ENCODE measurements at places on chromosomes 3 and 15. TPM values are rescaled to one million over a fixed set of nuclear protein-coding genes. Genes with fewer than 3 reads are reported as not detected.

DNA sequence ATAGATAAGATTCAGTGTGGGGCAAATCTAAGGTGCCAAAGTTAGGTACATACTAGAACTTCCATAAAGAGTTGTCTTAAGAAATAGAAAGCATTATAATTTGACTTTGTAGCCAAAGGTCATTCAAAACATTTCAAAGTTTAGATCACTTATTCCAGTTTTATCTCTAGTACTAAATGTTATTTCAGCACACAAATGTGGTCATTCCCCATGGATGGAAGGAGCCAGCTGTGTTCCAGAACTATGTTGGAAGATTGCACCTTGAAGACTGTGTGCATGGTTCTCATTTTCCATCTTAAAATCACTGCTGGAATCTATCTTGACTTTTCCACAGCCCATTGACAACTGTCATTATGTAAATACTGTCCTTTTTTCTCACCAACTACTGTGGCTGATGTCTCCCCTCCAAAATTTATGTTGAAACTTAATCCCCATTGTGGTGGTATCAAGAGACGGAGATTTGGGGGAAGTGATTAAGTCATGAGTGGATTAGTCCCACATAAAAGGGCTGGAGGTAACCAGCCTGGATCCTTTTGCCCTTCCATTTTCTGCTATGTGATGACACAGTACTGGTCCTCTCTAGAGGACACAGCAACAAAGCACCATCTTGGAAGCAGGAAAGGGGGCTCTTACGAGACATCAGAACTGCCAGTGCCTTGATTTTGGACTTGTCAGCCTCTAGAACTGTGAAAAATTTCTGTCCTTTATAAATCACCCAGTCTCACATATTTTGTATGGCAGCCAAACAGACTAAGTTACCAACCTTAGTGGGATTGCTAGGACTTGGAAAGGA is 24.0 kb downstream of the TGFBR2 start:
- no peak for ATAC-seq

DNA sequence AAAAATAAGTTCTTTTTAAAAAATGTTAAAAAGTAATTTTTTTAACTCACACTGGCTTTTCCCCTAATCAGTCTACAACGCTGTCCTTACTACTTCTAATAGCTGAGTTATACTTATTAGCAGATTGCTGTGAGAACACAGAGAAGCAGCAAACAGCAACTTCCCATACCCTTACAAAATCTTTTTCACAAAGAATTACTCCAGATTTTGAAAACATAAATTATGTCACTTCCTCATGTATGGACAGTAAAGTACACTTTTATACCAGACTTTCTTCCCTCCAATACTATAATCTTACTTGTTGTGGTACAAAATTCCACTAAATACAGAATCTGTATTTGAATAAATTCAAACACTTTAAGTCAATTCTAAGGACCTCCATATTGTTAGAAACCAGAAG is 2.1 kb downstream of the PHC3 start:
- no peak for ATAC-seq

DNA sequence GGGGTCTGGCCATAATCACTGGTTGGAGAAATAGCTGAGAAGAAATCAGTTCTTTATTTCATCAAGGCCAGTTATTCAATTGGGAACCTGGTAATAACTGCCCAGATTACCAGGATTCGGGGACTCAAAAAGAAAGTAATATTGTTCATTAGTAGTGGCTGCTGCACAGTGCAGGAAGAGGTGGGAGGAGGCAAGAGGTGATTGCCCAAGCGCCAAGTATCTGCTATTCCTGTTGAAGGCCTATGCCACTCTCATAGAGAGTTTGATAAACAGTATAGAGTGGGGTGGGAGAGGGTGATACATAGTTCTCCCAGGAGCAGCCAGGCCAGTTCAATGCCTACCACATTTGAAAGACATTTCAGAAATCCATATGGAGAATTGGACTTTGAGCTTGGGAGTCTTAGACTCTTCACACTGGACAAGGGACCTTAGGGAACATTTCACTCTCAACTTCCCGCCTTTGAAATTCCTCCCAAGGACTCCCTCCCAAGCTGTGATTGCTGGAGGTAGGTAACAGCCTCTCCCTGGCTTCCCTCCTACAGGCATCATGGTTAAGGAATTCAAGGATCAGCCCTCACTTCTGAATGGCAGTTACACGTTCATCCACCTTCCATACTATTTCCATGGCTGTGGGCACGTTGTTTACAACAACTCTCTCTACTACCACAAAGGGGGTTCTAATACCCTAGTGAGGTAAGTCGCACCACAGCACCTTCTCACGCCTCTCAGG is 59.8 kb downstream of the GLDN start:
- no peak for ATAC-seq

DNA sequence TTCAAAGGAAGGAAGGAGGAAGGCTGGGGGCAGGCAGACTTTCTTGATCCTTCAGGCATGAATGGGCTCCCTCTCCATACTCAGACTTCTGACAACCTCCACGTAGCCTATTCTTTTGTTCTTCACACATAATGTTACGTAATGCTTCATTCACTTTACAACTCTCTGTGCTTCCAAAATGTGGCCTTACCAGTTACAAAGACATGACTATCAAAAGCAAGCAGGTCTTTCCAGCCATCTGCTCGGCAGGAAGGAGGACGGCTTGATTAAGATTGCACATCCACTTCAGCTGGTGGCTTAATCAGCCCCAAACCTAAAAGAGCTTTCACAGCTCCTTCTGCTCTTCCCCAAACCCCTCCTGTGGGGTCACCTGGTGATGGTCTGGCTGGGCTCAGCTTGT is 263.2 kb downstream of the XXYLT1 start:
- no peak for ATAC-seq

GRCh38 chr15:33310481-33311311 is at the start of gene RYR3:
Gene RYR3 (plus strand): TSS chr15:33310967. CDS start chr15:33311046, 79 bp downstream.
- ATAC-seq: peak; percentile 71

GRCh38 chr3:117695871-117696645 is 986.5 kb downstream of the TUSC7 start:
- no peak for ATAC-seq

- no peak for ATAC-seq
Measured at GRCh38 chr15:59292442-59293151, 80.1 kb downstream of the MYO1E start.

DNA sequence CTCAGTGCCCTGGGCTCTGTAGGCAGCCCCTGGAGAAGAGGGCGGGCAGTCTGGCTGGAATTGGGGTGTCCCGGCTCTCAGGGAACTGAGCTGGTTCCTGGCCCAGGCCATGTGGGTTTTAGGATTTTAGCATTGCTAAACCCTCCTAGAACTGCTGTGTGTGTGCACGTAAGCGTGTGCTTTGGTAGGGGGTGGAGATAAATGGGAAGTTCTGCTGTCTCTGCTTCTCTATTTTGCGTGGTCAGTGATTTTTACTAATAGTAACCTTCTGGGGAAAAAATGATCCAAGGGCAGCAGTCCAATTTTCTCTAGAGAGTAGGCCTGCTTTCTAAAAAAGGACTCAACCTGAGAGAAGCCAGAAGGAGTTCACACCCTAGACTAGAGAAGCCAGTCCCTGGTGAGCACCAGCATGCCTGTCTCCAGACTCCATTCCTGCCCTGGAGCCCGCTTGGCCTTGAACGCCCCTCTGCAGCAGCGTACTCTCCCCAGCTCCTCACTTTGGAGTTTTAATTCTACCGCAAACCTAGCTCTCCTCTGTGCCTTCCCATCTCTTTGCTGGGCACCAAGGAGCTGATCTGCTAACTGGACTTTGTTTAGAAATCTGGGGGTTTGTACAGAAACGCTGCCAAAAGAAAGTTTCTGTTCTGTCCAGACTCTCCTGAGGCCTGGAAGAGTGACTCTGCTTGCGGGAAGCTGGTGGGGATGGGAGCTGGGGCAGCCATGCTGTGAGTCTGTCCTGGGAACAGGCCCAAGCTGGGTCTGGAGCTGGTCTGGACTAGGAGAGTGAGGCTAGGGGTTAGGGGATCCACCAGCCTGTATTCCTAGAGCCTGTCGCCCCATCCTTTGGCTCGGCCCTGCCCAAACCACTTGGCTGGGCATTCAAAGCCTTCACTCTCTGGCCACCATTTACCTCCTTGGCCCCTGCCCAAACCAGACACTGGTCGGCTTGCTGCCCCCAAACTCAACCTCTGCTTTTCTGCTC is 19.7 kb downstream of the CORO2B start:
- no peak for ATAC-seq

- no peak for ATAC-seq
Measured at GRCh38 chr15:57364282-57365007, 11.9 kb upstream of the CGNL1 start.

The SPINK8 gene
- total RNA-seq: not detected

The ABI3BP gene
- total RNA-seq: 2.5 TPM

The ACTC1 gene
- total RNA-seq: not detected

The CMTM8 gene
- 0.46 TPM for total RNA-seq
